HEK293T (cell line): ENCODE measurements at places on chromosomes 2 and 18.

DNA sequence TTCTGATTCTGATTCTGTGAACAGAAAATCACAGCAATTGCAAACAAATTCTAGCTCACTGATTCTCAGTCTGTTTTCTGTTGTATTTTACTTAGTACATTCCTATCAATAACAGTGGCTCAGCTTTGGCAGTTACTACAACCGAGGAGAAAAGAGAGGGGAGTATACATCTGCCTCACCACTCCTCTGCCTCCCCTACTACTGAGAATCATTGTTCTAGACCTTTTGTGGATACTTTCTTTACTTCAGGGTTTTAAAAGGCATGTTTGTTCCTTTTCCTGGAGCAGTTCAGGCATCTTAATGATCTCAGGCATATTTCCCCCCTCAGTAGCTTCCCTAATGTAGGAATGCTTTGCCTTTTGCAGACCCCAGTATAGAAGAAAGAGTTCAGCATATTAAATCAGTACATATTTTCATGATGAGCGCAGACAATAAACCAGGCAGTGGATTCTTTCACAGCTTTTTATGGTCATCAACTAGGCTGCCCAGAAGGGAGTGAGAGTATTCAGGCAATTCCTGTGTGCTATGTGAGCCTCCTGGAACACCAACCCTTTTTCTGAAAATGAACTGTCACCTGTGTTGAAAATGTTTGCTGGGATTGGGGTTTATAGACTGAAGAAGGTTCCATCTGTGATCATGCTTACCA is 10.3 kb downstream of the STAMBP start:
- DNase-seq, result no peak

DNA sequence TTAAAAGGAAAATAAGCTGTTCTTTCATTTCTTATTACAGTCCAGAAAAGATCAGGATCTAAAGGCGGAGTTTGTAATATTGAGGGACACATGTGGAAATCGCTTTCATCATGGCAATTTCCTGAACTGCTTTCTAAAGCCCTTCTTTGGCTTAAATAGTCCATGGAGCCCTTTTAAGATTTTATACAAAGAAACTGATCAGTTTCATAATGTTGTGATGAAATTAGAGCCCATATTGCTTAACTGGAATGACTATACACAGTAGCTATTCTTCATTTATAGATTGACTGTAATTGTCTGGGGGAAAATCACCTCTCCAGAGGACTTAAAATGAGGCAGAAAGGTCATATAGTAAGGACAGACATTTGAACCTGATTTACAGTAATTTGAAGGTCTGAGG is 322.2 kb downstream of the ETAA1 start:
- no peak for DNase-seq

DNA sequence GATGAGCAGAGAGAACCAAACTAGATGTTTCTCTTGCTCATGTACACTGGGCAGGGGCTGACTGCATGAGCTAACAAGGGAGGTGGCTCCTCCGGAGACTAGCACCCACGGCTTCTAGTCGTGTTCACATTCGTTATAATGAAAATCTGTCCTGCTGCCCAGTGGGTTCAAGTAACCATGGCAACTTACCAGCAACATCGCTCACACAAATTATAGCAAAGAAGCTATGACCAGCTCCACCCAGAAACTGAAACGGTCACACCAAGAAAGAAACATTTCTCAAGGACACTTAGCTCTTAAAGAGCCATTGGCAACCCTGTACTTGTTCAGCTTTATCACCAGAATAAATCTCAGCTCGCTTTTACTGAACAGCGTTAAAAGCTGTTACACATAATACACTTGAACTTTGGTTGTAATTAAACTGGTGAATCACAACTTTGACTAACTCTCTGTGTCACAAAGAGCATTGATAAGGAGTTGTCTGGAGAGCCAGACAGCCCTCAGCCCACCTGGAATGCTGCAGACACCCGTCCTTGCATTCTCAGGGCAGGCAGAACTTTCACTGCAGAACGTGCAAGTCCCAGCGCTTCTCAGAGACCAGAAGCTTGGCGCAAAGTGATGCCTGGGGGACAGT is 141.2 kb downstream of the PID1 start:
- no peak for DNase-seq

- DNase-seq, result no peak
Observed at GRCh38 chr2:235990344-235990743, 177.8 kb downstream of the GBX2 start.

GRCh38 chr2:240834377-240834975 is 14.5 kb upstream of the KIF1A start:
- DNase-seq, result no peak

- no peak for DNase-seq
Observed at GRCh38 chr18:8830067-8831060, 125.0 kb downstream of the MTCL1 start.

GRCh38 chr18:55790296-55790695 is 202.3 kb upstream of the TCF4 start:
- no peak for DNase-seq

- DNase-seq, result no peak
Observed at GRCh38 chr18:73352546-73352945, 484.8 kb upstream of the NETO1 start.

GRCh38 chr2:119694845-119695521 is 16.0 kb downstream of the TMEM177 start:
- DNase-seq, result no peak

DNA sequence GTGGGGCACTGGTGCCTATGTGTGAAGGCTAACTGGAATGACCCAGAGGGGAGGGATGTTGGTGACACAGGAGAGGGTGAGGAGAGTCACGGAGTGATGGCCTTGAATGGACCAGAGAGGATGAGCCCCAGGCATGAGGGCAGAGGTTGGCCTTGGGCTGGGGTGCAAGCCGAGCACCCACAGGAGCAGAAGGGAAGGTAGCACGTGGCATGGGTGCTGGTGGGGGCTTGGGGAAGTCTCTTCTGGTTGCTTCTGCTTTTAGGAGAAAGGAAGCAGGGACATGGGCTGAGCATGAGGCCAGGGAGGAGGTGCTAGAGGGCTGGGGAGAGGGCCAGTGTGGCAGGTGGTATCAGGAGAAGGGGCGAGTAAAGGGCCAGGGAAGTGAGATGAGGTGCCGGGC is 183.8 kb downstream of the DYSF start:
- DNase-seq, result no peak

- no peak for DNase-seq
Observed at GRCh38 chr2:181861379-181861778, 30.2 kb upstream of the ITPRID2 start.

DNA sequence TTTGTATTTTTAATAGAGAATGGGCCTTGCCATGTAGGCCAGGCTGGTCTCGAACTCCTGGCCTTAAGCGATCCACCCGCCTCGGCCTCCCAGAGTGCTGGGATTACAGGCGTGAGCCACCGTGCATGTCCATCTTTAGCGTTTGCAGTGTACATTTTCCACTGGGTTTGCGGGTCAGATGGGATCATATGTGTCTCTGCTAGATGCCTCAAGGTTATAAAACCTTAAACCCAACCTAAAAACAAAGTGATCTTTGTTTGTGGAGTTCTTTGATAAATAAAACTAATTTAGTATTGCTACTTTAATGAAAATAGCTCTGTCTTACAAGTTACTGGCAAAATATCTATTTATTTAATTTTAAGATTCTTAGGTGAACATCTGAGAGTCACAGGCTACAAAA is 13.1 kb upstream of the ALPG start:
- DNase-seq, result no peak

DNA sequence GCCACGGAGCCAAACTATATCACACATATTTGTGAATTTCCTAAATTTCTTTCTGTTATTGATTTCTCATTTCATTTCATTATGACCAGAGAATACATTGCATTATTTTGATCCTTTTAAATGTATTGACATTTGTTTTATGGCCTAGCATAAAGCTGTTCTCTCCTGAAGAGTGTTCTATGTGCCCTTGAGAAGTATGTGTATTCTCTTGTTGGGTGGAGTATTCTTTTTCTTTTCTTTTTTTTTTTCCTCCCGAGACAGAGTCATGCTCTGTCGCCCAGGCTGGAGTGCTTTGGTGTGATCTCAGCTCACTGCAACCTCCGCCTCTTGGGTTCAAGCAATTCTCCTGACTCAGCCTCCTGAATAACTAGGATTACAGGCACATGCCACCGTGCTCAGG is 5.2 kb downstream of the HAUS1 start:
- DNase-seq, result no peak

- DNase-seq, result no peak
Observed at GRCh38 chr2:97688062-97688827, 18.7 kb downstream of the C2orf92 start.

- DNase-seq, result no peak
Observed at GRCh38 chr2:38130876-38131275, 54.9 kb upstream of the CYP1B1 start.
